ENCODE measurements at places on chromosomes 6 and 20. TPM values are rescaled to one million over a fixed set of nuclear protein-coding genes. Genes with fewer than 3 reads are reported as not detected.

The RALY gene
- 88.1 TPM for total RNA-seq

The CCR6 gene
- not detected for total RNA-seq

The KHDC1L gene
- total RNA-seq, result not detected

The SNRPB gene
- total RNA-seq, result 268 TPM

The TENT5A gene
- 23.8 TPM for total RNA-seq

The RNF144B gene
- 35.7 TPM for total RNA-seq

The SLC2A10 gene
- 1.3 TPM for total RNA-seq

All from uterus (tissue), 4 donors.